ENCODE measurements at places on chromosomes 6 and 20.

DNA sequence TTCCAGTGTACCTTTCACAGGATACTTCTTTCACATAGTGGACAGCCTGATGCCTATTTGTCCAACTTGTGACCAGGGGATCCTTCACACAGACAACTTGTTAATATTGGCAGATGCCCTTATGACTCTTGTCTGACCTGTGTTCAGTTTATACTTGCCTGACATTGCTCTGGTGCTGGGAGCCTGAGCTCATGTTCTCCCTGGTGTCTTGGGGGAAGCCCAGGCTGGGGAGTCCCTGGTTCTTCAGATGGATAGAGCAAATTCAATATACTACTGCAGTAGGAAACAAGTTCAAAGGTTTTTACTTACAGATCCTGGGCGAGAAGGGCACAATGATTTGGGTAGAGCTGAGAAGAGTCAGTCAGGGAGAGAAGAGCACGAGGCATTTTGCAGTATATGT, 76.1 kb downstream of the NKAIN2 start:
- no peak for DNase-seq

- DNase-seq: no peak
Measured at GRCh38 chr6:156953127-156953478, 175.9 kb downstream of the ARID1B start.

DNA sequence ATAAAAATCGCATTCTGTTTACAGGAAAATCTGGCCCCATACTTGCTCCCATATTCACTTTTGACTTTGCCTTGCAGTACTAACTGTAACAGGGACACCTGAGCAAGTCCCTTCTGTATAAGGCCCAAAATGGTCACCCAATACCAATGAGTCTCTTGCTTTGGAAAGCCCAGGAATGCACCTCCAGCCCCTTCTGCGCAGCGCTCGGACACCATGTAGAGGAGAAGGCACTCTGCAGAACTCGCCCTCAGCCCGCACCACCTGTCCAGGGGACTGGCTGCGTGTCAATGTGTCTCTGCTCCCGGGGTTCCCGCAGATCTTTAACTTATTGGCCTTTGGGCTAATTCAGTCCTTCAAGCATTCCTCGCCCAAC, 746 bp upstream of the PRND start:
- DNase-seq: no peak

DNA sequence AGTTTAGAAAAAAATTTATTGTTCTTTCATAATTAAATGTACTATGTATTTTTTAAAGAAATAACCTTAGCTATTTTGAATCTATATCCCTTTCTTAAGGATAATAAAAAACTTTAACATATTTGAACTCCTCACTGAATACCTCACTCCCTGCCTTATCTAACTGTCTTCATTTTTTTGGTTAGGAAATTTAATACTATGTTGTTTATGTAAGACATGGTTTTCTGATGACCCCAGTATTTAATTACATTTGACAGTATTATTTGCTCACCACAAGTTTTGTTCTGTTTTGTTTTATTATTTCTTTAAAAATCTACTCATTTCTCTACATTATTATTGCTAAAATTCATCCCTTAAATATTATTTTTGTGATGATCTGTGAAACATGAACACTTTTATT, 394.4 kb upstream of the ADGRB3 start:
- no peak for DNase-seq

GRCh38 chr6:113476937-113477839, 380.0 kb upstream of the MARCKS start:
- no peak for DNase-seq

GRCh38 chr6:41645007-41645618, 6.8 kb downstream of the MDFI start:
- DNase-seq: no peak

DNA sequence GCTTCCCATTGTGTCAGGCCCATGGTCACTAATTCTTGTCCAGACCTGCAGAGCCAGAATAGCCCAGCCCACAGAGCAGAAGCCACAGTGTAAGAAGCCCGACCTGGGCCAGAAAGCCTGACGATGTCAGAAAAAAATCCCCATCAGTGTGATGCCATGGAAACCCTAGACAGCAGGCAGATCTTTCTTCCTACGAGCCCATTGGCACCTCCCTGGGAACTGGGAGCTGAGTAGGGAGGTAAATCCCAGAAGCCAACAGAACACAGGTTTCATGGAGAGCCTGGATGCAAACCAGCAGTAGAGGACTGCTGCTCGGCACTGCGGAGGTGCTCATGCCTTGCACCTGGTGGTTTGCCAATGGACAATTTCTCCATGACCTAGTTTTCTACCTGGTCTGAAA, 82.2 kb upstream of the SLC22A16 start:
- no peak for DNase-seq

DNA sequence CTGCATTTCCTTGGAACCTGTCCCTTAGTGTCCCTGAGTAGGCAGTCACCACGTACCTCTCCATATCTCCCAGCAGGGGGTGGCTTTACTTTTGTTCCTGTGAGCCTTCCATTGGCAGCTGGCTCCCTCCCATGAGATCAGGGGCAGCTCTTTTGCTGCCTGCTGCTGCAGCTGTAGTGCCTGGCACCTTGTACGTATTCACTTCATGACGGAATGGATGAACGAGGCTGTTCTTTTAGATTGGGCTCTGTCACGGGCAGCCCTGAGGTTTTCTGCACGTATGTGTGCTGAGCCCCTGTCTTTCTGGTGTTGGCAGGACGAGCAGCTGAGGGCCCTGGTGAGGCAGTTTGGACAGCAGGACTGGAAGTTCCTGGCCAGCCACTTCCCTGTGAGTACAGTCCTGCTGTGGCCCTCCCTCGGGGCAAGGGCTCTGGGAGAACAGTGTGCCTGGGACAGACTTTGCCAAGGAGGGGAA, 14.6 kb downstream of the MYBL2 start:
- peak; percentile 23 for DNase-seq

DNA sequence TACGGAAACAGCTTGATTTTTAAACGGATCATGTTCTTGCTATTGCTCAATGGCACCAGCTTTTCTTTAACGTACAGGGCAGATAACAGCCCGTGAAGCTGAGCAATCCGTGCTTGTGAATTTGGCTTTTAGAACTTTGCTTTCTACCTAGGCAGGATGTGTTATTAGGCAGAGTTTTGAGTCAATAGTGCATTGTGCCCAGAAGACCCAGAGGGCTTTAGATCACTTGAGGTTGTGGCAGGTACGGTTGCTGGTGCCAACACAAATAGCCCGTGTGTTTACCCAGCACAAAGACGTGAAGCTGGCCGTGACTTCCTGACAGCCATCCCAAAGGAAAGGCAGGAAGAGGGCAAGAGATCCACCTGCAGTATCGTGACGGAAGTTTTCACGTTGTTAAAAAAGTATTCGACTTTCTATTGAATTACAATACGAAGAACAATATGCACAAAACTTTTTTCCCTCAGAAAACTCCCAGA, 117.4 kb upstream of the FRMD1 start:
- peak; percentile 95 for DNase-seq

DNA sequence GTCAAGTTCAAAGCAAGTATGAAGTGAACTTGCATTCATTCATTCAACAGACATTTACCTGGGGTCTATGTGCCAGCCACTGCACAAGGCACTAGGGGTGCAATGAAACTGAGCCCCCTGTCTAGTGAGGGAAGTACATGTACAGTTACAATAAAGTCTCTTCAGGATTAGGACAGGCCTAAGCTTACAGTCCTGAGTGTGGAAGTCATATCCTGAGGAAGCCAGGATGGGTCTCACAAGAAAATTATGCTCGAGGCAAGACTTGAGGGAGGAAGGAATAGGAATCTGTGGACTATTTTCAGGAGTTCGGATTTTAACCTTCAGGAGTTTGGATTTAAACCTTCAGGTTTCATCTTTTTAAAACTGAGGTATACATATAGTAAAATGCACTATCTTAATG, 19.4 kb downstream of the TTI1 start:
- DNase-seq: no peak

GRCh38 chr6:92779746-92780145, 639.6 kb downstream of the EPHA7 start:
- DNase-seq: peak; percentile 58

- no peak for DNase-seq
Measured at GRCh38 chr20:31863296-31864085, 6.8 kb downstream of the DUSP15 start.

- DNase-seq: no peak
Measured at GRCh38 chr6:2737885-2738284, 12.8 kb downstream of the MYLK4 start.

GRCh38 chr6:13579911-13580310, 5.5 kb downstream of the SIRT5 start:
- DNase-seq: no peak

- DNase-seq: no peak
Measured at GRCh38 chr20:22366631-22367030, 217.7 kb downstream of the FOXA2 start.

DNA sequence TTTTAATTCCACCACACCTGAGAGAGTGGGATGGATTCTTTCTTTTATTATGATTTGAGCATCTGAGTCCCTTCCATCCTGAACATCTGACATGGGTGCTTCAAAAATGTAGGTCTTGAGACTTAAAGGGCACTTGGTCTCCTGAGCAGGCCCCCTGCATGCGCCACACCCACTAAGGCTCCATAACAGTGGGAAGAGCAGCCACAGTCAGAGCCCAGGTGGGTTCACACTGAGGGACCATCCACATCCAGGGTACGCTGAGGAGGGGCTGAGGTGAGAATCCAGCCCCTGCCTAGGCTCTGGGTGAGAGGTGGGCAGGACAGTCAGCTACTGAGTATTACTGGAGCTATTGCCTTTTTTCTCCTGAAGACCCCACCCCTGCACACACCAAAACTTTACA, 42.7 kb downstream of the HLA-A start:
- no peak for DNase-seq

DNA sequence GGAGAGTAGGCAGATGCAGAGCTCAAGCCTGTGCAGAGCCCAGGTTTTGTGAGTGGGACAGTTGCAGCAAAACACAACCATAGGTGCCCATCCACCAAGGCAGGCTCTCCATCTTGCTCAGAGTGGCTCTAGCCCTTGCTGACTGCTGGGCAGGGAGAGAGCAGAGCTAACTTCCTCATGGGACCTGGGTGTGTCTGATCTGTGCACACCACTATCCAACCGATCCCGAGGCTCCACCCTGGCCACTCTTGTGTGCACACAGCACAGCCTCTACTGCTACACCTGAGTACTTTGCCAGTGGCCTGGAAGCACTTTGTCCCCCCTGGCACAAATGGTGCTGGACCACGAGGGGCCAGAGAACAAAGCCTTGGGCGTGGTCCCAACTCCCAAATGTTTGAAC, 7.9 kb upstream of the DEFB125 start:
- no peak for DNase-seq

- DNase-seq: no peak
Measured at GRCh38 chr20:63529861-63530787, 7.1 kb downstream of the PTK6 start.

DNA sequence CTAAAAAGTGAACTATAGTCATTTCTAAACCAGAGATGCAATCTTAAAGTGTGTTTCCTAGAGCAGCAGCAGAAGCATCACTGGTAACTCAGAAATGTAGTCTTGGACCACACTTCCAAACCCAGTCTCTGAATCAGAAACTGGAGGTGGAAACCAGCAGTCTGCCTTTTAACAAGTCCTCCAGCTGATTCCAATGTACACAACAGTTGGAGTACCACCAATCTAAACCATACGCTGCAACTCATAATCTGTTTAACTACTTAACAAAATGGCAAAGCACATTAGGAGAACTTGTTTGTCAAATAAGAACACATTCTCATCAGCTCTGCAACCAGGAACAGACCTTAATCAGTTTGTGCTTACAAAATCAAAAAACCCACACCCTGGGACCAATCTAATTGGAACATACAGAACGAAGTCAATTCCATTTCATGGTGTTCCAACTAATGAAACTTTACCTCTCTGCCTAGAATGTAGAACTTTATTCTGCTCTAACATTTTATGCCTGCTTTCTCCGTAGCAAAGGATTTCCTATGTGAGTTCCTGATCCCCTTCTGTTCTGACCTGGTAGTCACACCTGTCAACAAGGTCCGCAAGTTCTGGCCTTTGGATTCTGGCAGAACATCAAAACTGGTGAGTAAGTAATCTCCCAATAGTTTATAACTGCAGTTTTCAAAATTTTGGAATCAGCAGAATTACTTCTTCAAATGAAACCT, 390.4 kb downstream of the HTR1B start:
- DNase-seq: no peak

GRCh38 chr6:130890521-130890971, 63.3 kb downstream of the SMLR1 start:
- DNase-seq: no peak

DNA sequence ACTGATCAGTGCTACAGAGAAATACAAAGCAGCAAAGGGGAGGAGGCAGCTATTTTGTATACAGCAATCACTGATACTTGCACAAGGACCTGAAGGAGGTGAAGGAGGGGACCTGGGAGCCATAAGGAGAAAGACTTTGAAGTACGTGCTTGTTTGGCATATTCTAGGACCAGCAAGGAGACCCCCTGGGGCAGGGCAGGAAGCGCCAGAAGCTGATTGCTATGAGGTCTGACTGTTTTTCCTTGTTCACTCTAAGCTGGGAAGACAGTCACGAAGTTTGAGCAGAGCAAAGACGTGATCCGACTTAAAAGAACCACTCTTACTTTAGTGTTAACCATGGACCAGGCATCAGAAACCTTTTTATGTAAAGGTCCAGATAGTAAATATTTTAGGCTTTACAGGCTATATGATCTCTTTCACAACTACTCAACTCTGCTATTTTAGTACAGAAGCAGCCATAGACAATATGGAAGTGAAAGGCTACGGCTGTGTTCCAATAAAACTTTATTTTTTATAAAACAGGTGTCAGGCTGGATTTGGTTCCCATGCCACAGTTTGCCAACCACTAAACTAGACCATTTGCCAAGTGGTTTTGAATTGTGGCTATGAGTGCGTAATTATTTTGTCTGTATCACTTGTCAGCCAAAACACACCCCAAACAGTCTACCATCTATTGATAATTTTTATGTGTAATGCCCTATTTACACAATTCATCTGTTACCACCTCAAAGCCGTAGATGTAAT, 217.9 kb downstream of the PRL start:
- DNase-seq: no peak

GRCh38 chr20:952196-952795, 36.2 kb upstream of the ANGPT4 start:
- no peak for DNase-seq

DNA sequence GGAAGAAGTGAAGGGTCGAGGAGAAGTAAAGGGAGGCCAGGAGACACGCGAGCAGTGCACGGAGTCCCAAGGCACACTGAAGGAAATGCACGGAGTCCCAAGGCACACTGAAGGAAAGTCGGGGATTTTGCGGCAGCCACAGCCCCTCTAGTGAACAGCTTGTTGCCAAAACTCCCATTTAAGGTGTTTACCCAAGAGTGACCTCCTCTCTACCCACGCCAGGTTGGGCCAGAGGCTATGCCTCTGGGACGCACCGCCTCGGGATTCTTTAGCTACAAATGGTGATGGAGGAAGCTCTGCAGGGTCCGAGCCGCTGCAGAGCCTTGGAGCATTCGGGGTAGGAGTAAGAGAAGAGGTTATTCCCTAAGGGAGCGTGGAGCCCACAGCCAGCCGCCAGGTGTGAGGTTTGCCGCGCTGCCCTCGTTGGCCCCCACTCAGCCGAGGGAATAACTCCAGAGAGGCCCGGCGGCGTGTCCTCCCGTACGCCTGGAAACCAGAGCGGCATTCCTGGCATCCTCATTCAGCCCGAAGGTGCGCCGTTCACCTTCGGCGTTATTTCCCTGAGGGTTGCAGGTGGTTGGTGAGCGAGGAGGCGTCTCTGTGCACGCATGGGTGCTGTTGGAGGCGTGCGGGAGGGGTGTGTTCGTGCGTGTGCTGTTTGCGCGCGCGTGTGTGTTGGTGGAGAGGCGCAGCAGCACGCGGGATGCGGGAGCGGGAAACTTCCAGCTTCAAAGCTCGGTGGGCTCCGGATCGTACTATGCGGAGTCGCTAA, 3.4 kb upstream of the MAFB start:
- no peak for DNase-seq

GRCh38 chr20:62727584-62728027, 19.0 kb downstream of the NTSR1 start:
- no peak for DNase-seq
